ENCODE measurements at places on chromosomes 5 and 9.

DNA sequence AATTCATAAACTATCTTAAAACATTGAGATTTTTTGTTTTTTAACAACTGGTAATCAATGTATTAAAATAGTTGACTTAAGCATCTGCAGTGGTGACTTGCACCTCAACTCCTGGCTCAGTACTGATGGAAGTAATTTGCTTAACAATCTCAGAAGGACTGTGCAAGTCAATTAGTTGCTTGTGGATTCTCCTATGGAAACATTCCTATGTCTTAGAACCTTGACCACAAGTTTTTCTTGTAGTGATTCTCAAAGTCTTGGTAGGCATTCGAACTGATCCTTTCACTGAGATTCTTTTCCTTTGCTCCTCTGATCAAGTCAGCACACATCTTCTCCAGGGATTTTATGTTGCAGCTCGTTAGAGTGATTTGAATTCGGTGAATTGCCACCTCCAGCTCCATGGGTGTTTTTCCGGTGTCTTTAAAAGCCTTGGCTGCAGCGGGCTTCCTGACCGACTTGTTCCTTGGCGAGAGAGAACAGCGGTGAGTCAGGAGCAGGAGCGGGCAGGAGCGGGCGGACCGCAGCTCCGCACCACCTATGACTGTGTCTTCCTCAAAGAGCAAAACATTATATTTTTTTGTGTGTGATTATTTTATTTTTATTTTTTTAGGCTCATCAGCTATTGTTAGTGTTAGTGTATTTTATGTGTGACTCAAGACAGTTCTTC lies 21.1 kb downstream of the HMGXB3 start:
- DNase-seq: peak; percentile 91

- DNase-seq: peak; percentile 31
Observed at GRCh38 chr9:129626625-129627284, 792 bp downstream of the NTMT1 start.

DNA sequence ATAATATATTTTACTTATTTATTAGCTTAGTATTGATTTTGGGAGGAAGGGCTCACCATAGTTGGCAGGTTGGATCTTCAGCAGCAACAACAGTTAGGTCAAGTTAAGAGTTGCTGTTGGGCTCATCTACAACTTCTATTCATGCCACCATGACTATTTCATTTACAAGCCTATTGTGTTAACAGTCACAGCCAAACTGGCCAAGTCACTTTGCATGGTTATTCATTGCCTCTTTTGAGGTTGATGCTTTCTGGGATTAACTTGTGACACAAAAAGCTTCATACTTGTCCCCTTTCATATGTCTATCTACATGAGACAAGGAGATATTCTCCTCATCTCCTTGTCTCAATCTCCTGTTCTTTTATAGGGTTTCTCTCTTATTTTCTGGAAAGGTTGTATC lies 98.3 kb downstream of the WDR70 start:
- DNase-seq: no peak

DNA sequence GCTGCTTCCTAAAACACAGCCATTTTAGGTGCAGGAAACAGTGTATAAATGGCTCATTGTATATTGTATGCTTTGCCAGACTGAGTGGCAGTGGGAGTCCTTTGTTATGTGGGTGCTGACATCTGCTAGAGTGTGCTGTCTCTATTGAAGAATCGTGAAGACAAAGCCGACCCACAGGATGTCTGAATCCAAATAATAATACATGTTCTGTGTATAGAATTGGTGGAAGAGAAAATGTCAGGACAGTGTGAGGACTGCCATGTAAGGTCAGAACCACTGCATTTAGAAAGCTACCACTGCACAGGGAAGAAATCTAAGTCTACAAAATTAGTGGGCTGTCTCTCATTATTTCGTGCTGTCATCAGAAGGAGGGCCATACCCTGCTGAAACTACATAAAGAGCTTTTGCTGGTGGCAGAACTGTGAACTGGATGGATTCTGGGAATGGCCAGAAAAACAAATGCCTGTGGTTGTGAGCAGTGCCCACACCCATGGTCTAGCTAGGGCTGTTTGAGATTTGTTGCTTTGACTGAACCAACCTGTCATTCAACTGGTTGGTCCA lies 2.5 kb downstream of the IL7R start:
- no peak for DNase-seq

- DNase-seq: no peak
Observed at GRCh38 chr9:36110434-36110833, 26.1 kb upstream of the GLIPR2 start.

- no peak for DNase-seq
Observed at GRCh38 chr5:158534203-158534602, 565.5 kb downstream of the EBF1 start.

DNA sequence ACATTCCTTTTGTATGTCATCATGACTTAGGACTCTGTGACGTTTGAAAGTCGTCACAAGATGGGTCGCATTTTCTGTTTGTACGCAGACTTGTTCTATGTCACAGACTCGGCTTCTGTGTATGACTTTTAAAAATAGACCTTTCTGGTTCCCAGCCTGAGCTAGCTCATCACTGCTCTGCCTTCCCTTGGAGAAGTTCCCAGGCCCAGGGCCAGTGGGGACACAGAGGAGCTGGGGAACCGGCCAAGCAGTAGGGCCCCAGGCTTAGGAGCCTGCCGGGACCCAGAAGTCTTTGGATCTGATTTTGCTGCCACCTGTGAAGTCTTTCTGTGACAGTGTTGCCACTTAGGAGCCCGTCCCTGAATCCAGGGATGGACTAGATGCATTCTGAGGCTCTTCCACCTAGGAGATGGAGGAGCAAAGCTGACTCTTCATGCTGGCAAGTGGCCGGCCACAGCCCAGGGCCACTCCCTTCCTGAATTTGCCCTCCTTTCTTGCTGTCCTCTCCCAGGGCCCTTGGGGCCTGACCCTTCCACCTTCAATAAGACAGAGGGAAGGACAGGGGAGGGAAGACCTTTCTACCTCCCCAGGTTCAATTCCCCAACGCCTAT lies 18.1 kb upstream of the UBE2QL1 start:
- no peak for DNase-seq

GRCh38 chr9:117268847-117269446 lies 145.9 kb downstream of the ASTN2 start:
- no peak for DNase-seq

GRCh38 chr5:140403613-140404012 lies 2.0 kb downstream of the ANKHD1 start:
- DNase-seq: no peak

- DNase-seq: peak; percentile 7
Observed at GRCh38 chr5:21654-22233, 70.2 kb upstream of the PLEKHG4B start.

- no peak for DNase-seq
Observed at GRCh38 chr5:100518377-100518776, 16.8 kb upstream of the FAM174A start.

DNA sequence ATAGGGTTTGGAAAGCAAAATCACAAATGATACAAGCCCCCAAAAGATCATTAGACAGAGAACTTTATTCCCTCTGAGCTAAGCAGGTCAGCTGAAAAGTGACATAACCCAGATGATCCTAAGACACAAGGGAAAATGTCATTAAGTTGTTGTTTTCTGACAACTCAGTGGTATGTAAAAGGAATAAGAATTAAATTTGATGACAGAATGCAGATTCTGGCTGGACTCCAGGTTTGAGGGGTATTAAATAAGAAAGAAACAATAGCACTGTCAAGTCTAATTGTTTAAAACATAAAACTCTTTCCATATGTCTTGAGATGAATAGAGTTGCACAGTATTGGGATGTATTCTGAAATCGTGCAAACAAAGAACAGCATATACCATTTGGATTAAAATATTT lies 429.9 kb downstream of the CAAP1 start:
- no peak for DNase-seq

DNA sequence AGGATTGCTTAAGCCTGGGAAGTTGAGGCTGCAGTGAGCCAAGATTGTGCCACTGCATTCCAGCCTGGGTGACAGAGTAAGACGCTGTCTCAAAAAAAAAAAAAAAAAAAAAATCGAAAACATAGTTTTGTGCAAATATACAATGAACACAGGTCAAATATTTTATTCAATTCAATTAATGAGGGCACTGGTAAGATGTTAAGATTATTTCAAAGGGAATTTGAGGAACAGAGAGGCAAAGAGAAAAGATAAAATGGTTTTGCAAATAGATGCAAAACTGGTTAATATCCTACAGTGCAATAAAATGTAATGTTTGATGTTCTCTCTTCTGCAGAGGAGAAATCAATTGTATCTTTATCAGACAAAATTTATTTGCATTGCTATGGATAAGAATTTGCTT lies 39.5 kb upstream of the GNE start:
- no peak for DNase-seq

Measured in bronchial epithelial cell (primary cell).